ENCODE measurements at places on chromosomes 7 and 10.

DNA sequence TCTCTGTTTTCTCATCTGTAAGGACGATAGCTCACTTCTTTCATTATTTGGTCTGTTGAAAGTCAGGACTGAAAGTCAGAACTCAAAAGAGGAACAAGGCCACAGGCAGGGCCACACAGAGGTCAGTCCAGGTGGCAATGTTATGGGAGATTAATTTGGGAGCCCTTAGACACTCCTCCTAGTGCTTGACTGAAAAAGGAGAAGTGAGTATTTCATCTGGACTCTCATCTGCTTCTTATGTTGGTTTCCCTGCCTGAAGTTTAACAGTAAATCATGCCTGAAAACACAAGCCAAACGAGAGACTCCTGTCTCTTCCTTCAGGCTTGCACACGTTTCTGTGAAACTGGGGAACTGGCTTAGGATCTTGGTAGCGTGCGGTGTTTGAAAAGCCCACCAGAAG is 248.5 kb downstream of the BUB3 start:
- DNase-seq: no peak

DNA sequence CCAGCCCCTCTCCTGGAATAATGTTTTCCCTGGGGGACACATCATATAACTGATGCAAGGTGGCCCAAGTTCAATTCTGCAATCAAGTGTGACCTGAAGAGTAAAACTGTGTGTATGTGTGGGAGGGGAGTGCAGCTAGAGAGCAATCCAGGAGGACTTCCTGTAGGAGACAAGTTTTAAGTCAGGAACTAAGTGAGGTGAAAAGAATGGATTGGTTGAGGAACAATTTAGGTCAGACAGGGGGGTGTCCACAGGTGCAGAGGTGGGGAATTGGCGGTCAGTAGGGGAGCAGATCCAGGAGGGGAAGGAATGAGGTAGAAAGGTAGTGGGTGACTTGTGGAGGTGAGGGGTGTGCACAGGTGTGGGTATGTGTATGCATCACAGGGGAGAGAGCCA is 82.6 kb downstream of the NEURL1 start:
- DNase-seq: no peak

DNA sequence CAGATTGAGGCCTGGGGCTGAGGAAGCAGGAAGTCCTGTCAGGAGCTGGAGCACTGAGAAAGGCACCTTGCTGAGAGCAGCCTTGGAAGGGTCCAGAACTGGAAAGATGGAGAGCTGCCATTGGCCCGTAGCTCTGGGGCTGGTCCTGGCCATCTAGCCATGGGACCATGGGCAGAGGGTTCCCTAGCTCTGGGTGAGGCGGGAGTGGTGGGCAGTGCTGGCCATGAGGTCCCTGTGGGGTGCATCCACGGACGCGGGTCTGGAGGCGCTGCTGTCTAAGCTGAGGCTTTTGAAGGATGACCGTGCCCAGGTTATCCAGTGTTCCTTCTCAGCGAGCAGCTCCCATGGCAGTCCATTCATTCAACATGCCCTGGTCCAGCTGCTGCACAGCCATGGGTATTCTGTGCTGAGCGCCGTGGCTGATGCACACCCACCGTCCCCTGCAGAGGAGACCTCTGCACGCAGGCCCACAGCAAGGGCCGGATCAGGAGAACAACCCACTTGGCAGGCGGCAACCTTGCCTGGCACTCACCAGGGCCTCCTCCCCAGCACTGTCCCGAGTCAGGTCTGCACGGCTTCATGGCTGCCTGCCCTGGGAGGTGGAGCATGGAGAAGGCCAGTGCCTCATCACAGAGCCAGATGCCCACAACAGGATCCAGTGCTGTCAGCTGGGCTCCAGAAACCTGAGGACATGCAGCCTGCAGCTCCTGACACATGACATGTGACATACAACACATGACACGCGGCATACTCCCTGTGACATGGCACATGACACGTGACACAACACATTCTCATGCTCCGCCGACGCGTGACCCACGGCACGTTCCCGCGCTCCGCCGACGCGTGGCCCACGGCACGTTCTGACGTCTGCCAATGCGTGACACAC is 121.9 kb downstream of the INPP5A start:
- no peak for DNase-seq

DNA sequence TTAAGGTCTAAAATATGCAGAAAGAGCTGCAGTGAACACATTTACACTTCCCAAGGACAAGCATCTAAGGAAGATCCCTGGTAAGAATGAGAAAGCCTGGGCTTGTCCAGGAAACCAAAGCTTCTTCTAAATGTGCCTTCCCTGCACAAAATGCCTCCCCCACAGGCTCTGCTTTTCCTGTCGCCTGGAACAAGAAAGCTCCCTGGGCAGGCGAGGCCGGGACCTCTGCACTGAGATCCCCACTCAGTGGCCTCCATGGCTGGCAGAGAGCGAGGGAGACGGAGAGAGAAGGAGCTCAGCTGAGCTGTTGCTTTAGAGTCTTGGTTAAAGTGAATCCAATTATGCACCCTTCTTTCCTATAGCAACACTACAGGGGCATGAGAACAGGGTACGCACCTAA is 75.6 kb downstream of the AMZ1 start:
- peak; percentile 40 for DNase-seq

GRCh38 chr10:123398180-123398591 is 244.0 kb downstream of the BUB3 start:
- DNase-seq: no peak

DNA sequence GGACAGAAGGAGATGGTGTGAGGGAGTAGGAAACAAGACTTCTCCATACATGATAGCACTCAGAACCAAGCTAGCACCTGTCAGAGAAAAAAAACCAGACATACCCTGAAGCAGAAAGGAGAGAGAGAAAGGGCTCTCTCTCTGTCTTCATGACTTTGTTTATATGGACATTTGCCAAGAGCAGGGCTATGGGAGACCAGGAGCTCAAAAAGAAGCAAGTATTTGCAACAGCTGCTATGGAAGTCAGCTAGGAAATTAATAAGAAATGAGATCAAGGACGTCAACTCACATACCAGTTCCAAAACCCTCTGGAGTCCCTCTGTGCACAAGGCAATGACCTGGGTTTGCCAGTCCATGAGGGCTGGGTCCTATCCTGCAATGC is 111.6 kb downstream of the SGMS1 start:
- DNase-seq: no peak

Measured in testis (tissue), 5 donors.